ENCODE measurements at places on chromosomes 16 and 17. TPM values are rescaled to one million over a fixed set of nuclear protein-coding genes. Genes with fewer than 3 reads are reported as not detected.

The SPATA22 gene
- not detected for total RNA-seq

The GAST gene
- not detected for total RNA-seq

The GNGT2 gene
- not detected for total RNA-seq

- DNase-seq, result no peak
Measured at GRCh38 chr16:86986809-86987487, 330.2 kb downstream of the C16orf95 start.

- no peak for DNase-seq
Measured at GRCh38 chr16:67837811-67838210, 4.3 kb upstream of the THAP11 start.

- no peak for DNase-seq
Measured at GRCh38 chr17:69916761-69917160, 158.3 kb upstream of the KCNJ16 start.

- DNase-seq, result no peak
Measured at GRCh38 chr16:22023505-22023904, 15.6 kb downstream of the MOSMO start.

- DNase-seq, result no peak
Measured at GRCh38 chr17:49071106-49071505, 61.5 kb upstream of the B4GALNT2 start.
